ENCODE measurements at places on chromosomes 7 and 10.

DNA sequence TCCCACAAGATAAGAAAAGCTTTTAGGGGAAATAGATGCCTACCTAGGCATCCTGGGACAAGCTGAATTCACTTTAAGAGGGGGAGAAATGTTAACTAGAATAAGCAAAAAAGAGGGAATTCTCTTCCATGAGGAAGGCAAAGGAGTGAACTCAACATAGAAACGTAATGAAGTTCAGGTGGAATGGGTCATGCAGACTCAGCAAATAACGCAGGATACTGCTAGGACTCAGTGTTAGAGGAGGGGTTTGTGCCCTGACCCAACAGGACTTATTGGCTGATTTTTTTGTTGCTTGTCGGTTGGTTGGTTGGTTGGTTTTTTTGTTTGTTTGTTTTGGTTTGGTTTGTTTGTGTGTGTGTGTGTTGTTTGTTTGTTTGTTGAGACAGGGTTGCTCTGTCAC lies 9.3 kb downstream of the OR2A14 start:
- no peak for DNase-seq

GRCh38 chr10:70699659-70700174 lies 27.4 kb downstream of the ADAMTS14 start:
- no peak for DNase-seq

DNA sequence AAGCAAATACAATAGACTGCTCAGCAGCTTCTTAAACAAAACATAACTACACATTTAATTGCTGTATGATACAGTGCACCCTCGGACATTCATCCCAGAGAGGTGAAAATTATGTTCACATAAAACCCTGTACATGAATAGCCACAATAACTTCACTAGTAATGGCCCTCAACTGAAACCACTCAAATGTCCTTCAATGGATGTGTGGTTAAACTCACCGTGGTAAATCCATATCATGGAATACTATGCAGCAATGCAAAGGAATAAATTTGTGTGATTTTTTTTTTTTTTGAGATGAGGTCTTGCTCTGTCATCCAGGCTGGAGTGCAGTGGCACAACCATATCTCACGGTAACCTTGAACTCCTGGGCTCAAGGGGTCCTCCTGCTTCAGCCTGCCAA lies 252.7 kb downstream of the TCERG1L start:
- no peak for DNase-seq

GRCh38 chr10:101644002-101644401 lies 51.0 kb downstream of the FBXW4 start:
- DNase-seq = no peak

GRCh38 chr7:40223451-40224127 lies 88.8 kb downstream of the SUGCT start:
- no peak for DNase-seq

DNA sequence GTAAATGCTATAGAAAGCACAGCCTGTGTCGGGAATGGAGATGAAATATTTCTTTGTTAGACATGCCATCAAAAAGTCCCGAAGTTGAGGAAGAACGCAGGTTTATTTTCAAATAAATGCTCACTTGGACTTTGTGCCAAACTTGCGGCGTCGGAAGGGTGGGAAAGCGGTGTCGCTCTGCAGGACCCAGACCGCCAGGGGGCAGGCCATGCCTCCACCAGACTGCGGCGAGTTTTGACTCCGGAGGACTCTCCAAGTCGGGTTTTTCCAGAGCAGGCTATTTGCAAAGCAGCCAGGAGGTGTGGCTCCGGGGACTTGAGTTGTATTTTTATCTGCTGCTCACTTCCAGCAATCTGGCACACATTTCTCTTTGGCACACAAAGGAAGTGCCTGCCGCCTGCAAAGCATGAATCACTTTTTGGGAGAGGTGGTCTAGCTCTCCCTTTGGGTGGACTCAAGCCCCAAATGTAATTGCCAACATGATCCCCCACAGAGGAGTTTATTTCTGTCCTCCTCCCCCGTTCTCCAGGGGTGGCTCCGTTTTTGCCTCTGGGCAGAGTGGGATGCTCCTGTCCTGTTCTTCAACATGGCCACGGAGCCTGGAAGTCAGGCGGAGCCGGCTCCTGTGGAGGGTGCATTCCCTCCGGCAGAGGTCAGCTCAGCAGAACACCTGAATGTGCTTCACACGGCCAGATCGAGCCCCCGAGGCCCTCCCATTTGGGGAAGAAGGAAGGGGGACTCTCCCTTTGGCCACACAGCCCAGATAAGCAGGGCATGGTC lies 82.3 kb upstream of the GPR26 start:
- DNase-seq = peak; percentile 94

DNA sequence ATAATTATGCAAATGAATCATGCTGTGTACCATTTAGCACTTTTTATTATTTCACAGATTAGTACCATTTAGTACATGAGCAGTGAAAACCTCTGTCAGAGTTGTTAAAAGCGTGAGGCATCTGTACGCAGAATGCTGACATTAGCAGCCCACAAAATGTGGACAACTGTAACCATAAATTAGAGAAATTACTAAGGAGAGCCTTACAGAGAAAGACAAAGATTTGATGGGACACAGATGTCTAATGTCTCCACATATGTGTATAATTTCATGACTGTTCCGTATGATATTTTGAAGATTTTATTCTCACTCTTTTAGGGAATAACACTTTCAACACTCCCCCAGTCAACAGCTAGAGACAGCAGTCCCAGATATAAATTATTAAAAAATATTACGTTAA lies 414.0 kb upstream of the ANKRD30A start:
- DNase-seq = no peak

GRCh38 chr10:11713186-11713743 lies 28.9 kb upstream of the ECHDC3 start:
- DNase-seq = no peak

DNA sequence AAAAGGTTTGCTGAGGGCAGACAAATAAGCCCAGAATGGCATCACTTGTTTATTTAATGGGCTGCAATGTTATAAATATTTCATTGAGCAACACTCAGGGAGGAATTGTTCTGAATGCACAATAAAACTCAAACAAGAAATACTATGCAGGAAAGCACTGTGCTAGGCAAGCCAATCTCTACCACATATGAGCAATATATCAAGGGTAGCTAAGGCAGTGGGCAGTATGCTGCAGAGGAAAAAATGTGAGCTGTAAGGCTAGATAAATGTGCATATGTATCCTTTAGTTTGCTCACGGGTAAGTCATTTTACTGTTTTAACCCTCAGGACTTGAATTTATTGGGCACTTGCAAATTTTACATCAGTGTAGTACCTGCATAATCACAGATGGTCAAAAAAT lies 349.6 kb downstream of the CDC14C start:
- DNase-seq = no peak

- no peak for DNase-seq
Measured at GRCh38 chr7:122802301-122802751, 83.9 kb downstream of the CADPS2 start.

DNA sequence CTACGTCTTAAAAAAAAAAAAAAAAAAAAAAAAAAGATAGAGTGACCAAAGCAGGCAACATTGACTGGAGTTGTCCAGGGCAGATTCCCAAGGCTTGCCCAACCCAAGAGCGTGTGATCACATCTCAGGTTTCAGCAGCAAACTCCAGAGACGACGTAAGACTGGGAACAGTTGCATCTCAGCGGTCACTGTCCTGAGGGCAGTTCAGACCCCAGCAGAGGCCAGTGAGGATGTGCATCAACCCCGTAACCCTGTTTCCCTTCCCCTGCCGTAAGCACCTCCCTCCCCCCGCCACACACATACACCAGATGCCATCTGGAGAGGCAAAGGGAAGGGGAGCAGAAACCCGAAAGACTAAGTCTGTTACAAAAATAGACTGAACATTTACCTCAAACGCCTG lies 19.3 kb upstream of the TOMM7 start:
- DNase-seq = peak; percentile 86

GRCh38 chr10:132163826-132164515 lies 22.8 kb upstream of the DPYSL4 start:
- no peak for DNase-seq

DNA sequence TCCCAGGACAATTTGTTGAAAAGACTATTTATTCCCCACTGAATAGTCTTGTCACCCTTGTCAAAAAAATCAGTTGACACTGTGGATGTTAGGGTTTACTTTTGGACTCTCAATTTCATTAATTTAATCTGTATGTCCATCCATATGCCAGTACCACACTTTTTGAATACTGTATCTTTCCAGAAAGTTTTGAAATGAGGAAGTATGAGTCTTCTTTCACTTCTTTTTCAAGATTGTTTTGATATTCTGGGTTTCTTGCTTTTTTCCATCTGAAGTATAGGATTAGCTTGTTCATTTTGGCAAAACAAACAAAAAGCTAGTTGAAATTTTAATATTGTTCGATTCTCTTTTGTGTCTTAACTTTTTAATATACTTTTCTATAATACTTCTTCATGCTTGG lies 21.7 kb downstream of the KLHDC10 start:
- no peak for DNase-seq
